Motor neuron (in vitro differentiated cells): ENCODE measurements at places on chromosomes 16 and 17. TPM values are rescaled to one million over a fixed set of nuclear protein-coding genes. Genes with fewer than 3 reads are reported as not detected.

DNA sequence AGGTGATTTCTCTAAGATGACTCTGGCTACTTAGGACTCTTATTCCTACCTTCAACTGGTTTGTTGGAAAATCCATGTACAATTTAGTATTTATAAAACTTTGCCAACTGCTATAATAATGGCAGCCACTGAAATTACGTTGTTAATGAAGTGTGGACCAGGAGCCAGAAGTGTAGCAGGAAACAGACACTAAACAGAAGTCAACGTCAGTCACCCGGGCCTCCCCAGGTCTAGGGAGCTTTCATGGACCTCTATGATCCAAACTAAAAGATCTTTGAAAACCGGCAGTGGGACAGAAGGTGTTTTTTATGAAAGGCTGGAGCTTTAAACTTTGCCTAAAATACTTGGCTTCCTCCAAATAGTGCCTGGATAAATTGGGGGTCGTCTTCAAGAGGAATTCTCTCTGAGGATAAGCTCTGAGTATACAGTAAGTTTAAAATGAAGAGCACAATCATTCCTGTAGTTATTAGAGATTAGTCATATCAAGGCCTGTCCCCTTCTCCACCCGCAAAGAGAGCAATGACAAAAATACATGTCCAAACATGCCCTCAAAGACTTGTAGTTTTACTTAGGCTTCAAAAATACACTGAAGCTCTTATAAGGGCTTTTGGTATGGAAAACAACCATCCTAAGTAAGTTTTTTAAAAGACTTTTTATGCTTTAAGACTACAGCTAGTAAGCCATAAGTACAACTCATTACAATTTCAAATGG is 34.6 kb downstream of the DCUN1D3 start:
- ATAC-seq, result no peak

DNA sequence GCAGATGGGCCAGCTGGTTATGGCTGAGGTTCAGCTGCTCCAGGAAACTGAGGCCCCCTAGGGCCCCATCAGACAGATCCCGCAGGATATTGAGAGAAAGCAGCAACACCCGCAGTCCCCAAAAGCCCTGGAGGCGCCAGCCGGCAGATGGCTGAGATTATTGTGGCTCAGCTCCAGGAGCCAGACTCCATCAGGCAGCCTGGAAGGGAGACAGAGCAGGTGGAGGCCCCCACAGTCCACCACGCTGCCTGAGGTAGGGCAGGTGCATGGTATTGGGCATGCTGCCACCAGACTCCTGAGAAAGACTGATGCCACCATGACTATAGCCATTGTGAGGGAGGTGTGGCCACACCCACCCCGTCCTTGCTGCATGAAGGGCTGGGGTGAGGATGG is 9.5 kb upstream of the TMEM101 start:
- ATAC-seq, result no peak

GRCh38 chr17:42675965-42676423 is 800 bp downstream of the PLEKHH3 start:
- ATAC-seq, result no peak

DNA sequence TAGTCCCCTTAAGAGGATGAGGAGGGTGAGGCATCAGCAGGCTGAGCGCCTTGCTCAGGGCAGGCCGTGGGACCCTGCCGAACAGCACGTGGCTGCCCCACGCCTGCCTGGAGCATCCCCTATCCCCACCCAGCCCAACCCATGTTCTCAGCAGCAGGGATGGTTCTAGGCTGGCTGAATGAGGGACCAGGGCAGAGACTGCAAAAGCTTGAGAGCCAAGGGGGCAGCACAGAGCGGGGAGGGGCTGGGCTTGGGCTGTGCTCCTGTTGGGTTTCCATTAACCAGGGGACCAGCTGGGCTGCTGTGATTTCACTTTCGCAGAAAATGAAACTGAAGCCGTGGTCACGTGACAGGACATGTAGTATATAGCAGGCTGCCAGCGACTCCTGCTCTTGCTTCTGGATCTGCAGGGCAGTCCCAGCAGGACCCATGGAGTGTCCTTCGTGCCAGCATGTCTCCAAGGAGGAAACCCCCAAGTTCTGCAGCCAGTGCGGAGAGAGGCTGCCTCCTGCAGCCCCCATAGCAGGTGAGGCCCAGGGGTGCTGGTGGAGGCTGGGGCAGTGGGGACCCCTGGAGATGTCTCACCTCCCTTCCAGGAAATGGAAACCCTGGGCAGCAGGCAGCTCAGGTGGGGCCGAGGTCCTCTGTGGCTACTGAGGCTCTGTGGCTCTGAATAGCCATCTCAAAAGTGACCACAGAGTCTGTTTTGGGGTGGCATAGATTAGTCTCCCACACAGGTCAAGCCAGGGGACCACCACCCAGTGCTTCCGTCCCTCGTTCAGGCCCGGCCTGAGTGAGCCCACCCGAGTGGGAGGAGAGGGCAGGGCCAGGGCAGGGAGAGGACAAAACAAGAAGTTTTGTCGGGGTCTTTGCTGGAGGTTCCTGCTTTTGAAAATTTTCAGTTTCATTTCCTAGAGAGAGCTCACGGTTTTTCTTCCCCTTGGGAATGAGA is 2.9 kb downstream of the RNF213 start:
- peak; percentile 37 for ATAC-seq

DNA sequence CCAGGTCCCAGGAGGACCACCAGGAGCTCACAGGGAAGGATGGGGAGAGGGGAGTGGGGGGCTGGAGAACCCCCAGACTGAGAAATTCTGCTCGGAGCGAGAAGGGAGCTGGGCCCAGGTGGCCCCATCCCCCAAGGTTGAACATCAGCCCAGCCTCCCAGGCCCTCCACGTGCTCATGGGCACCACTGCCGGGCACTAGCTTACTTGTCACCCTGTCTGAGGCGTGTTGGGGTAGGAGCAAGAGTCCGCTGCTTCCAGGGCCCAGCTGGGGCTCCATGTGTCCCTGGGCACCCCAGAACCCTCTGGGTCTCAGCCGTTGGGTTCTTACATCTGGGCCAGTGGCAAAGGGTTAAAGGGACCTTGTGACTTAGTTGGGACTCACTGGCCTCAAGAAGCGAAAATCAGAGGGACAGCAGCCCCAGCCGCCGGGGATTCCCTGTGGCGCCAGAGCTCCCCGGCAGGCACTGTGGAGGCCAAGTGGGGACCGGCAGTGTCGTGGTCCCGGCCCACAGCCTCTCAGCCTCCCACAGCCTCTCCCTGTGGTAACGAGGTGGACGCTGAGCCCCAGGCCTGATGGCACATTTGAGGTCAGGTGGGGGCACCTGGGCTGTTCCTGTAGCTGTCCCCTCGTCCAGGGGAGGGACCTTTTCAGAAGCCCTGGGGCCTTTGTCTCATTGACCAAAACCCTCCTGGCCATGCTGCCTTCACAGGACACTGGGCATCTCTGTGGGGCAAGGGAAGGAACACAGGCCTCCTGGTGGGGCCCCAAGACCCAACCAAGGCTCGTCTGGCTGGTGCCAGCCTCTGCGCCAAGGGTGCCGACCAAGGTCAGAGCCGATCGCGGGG is 33.7 kb upstream of the CDH15 start:
- ATAC-seq, result no peak

DNA sequence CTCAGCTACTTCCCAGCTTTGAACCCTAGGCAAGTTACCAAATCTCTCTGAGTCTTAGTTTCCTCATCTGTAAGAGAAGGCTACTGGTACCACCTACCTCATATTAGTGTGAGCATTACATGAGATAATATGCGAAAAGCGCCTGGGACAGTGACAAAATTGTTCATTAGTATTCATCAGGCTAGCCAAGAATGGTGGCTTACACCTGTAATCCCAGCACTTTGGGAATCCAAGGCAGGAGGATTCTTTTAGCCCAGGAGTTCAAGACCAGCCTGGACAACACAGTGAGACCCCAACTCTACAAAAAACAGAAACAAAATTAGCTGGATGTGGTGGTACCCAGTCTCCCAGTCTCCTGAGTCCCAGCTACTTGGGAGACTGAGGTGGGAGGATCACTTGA is 3.3 kb downstream of the PLCD3 start:
- ATAC-seq, result no peak

GRCh38 chr17:40480501-40481003 is 20.9 kb downstream of the TNS4 start:
- ATAC-seq, result peak; percentile 79

GRCh38 chr17:48954300-48954755 is 9.7 kb upstream of the SNF8 start:
- ATAC-seq, result peak; percentile 80

GRCh38 chr17:49975531-49975930 is 6.5 kb downstream of the DLX4 start:
- no peak for ATAC-seq

DNA sequence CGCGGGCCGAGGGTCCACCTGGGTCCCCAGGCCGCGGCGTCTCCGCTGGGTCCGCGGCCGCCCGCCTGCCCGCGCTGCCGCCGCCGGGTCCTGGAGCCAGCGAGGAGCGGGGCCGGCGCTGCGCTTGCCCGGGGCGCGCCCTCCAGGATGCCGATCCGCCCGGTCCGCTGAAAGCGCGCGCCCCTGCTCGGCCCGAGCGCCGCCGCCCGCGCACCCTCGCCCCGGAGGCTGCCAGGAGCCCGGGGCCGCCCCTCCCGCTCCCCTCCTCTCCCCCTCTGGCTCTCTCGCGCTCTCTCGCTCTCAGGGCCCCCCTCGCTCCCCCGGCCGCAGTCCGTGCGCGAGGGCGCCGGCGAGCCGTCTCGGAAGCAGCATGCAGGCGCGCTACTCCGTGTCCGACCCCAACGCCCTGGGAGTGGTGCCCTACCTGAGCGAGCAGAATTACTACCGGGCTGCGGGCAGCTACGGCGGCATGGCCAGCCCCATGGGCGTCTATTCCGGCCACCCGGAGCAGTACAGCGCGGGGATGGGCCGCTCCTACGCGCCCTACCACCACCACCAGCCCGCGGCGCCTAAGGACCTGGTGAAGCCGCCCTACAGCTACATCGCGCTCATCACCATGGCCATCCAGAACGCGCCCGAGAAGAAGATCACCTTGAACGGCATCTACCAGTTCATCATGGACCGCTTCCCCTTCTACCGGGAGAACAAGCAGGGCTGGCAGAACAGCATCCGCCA is 504 bp downstream of the FOXC2 start:
- ATAC-seq, result peak; percentile 21

GRCh38 chr16:1338119-1338730 is 4.8 kb downstream of the BAIAP3 start:
- no peak for ATAC-seq

DNA sequence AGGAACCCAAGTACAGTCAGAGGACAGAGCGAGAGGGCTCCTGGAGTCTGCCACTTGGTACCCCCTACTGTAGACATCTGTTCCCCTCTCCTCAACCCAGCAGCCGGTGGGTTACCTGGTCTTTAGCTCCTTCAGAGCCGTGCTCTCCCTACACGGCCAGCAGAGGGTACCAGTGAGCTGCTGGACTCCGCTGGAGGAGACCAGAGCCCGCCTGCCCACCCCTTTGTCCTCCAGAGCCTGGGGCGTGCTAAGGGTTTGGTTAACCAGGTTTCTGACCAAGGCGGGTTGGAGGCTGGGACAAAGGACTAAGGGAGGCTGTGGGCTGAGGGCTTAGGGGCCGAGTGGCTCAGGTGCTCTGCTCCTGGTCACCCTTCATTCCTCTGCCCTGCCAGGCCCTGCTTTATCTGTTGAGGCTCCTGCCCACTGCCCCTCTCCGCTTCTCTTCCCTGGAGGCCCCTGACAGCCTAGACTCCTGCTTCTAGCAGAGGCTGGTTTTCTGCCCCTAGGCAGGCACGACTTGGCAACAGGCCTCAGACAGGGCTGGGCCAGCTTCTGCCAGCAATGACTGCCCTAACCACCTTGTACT is 2.7 kb upstream of the HSD11B2 start:
- peak; percentile 18 for ATAC-seq

- peak; percentile 71 for ATAC-seq
Observed at GRCh38 chr17:50626037-50626574, 8.6 kb upstream of the ABCC3 start.

- ATAC-seq, result no peak
Observed at GRCh38 chr17:58338454-58338840, 9.9 kb upstream of the TSPOAP1 start.

DNA sequence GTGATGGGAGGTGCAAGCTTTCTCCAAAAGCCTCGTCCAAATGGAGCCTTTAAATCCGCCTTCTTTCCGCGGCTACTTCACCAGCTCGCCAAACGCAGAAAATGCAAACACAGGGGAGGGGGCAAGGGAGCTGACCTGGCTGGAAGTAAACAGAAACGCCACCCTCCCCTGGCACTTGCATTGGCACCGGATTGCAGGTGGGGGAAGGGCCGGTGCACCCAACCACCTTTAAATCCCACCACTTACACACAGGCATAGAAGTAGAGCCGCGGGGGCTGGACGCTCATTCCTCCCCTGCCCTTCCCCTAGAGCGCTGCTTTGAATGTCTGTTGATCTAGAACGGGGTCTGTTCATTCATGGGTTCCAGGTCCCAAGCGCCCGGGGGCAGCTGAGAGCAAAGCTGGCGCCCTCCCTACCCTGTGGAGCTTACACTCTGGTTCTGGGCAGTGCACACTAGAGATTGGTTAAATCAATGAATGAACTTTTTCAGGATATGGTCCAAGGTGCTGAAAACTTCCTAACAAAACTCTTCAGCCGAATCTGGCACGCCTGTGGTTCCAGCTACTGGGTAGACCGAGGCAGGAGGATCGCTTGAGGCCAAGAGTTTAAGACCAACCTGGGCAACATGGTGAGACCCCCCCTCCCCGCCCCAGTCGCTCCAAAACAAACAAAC is 920 bp upstream of the ZCCHC14 start:
- no peak for ATAC-seq

GRCh38 chr17:31067691-31068184 is 27.0 kb upstream of the NF1 start:
- ATAC-seq, result no peak

GRCh38 chr16:30076276-30076791 is 540 bp downstream of the PPP4C start:
- ATAC-seq, result peak; percentile 28

GRCh38 chr16:50763211-50763610 is 21.3 kb downstream of the CYLD start:
- no peak for ATAC-seq

Gene MEOX1
- 0.56 and 0.59 TPM in 2 replicates for total RNA-seq

Gene WSCD1
- 11.5 and 13.5 TPM in 2 replicates for total RNA-seq

Gene CDK5R1
- total RNA-seq, result 49.8 and 57.2 TPM in 2 replicates

Gene MAP2K4
- 21.4 and 22.6 TPM in 2 replicates for total RNA-seq

Gene CLEC3A
- not detected in 2 replicates for total RNA-seq

Gene ZNF423
- 27.4 and 29.7 TPM in 2 replicates for total RNA-seq

Gene ATP2A1
- total RNA-seq, result 0.49 and 1.8 TPM in 2 replicates

Gene CLEC18C
- 1.2 and 1.7 TPM in 2 replicates for total RNA-seq

Gene KIF18B
- total RNA-seq, result 0.27 and 1.1 TPM in 2 replicates

Gene MYO15B
- total RNA-seq, result 3.7 and 6.5 TPM in 2 replicates

Gene CCL1
- total RNA-seq, result not detected in 2 replicates

Gene BMERB1
- total RNA-seq, result 100 and 125 TPM in 2 replicates

Gene TGFB1I1
- 1.1 and 2.1 TPM in 2 replicates for total RNA-seq

Gene KRTAP2-1
- 0.71 TPM in 1 of 2 replicates, not detected in the other for total RNA-seq
